ENCODE measurements at places on chromosomes 2 and 18.

- DNase-seq = no peak
Measured at GRCh38 chr2:32877587-32878510, 68.9 kb upstream of the LTBP1 start.

- no peak for DNase-seq
Measured at GRCh38 chr2:76938153-76938552, 584.0 kb downstream of the LRRTM4 start.

DNA sequence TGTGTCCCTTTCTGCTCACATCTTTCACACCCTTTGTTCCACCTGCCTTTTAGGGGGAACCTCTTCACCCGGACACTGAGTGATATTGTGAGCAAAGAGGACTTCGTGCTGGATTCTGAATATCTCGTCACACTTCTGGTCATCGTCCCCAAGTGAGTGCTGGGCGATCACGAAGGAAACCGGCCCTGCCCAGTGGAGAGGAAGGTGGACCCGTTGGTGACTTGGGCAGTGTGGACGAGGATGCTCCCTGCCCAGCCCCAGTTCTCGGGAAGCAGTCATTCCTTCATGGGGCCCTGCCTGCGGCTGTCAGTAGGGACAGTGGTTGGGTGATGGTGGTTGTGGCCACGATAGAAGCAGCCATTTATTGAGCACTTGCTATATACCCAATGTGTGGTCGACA is 40.8 kb downstream of the PDIA6 start:
- DNase-seq = no peak

DNA sequence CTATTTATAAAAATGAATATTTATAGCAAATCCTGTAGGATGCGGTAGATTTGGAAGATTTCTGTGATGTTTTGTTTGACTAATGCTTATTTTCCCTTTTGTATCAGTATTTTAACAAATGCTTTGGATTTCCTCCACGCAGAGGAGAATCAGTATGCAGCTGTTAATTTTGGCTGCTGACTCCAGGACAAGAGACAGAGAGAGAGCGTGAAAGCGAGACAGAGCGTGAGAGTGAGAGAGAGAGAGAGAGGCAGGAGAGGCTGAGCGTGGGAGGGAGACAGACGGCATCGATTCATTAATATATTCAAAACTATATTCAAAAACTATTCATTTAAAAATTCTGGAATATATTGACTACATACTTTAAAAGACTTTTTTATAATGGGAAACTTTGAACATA is 62.5 kb downstream of the RRM2 start:
- no peak for DNase-seq

DNA sequence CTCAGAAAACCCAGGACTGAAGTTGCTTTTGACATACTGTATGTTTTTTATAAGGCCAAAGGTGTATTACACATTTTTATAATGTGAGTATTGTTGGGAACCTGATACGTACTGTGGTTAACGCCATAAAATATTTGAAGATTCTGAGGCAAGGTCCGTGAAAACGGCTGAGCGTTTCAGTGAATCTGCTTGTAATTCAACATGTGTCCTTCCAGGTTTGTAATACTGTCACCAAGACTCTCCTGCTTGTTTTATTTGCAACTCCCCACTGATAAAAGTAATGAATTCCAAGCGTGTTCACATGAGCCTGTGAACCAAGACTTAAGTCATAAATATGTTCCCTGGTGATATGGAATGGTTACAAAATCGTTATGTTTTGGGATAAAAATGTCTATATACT is 23.9 kb upstream of the FRZB start:
- no peak for DNase-seq

- no peak for DNase-seq
Measured at GRCh38 chr2:204574486-204574885, 29.2 kb downstream of the PARD3B start.

GRCh38 chr2:88114889-88115288 is 13.0 kb downstream of the FABP1 start:
- no peak for DNase-seq

- no peak for DNase-seq
Measured at GRCh38 chr2:7736646-7737305, 819.6 kb downstream of the RNF144A start.

GRCh38 chr2:77270433-77270832 is 251.7 kb downstream of the LRRTM4 start:
- DNase-seq = no peak

DNA sequence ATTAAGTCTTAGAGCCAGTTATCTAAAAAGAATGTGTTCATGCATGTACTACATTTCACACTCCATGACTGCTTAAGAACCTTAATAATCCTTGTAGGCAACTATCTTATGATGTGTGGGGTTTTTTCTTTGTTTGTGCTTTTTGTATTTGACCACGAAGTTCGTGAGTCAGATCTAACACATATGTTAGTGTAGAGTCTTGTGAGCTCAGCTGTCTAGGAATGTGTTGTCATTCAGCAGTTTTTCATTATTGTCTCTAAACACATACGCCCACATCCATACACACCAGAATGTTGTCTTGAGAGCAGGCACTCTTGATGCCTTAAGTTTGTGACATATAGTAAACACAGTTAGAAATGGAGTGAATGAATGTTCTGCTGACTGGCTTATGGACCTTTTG is 38.4 kb downstream of the CAB39 start:
- DNase-seq = peak; percentile 72

DNA sequence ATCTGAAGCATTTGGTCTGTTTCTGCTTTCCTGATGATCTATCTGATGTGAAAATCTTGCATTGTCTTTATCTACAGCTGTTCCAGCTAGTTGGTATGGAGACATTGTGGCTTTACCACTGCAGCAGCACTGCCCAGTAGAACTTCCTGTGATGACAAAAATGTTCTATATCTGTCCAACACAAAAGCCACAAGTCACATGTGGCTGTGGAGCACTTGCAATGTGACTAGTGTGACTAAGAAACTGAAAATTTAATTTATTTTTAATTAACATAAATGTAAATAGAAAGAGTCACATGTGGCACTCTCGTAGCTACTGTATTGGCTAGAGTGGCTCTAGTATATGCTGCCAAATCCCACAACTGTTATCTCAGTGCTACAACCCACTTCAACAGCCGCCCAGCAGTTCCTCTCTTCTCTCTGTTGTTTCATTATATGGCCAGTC is 425.7 kb downstream of the SETBP1 start:
- peak; percentile 54 for DNase-seq

- DNase-seq = no peak
Measured at GRCh38 chr18:66792466-66792865, 188.6 kb upstream of the CDH19 start.

DNA sequence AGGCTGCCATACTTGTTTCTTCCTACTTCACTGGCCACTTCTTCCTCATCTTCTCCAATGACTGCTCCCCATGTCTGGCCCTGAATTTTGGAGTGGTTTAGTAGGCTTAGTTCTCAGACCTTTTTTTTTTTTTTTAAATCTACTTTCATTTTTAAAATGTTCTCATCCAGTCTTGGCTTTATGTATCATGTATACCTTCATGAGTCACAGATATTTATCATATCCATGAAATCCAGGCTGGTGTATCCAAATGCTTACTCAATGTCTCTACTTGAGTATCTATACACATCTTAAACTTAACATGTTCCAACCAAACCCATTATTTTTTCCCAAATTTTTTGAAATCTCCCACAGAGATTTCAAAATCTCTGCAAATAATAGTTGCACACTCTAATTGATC is 26.3 kb upstream of the CFAP36 start:
- no peak for DNase-seq

- DNase-seq = no peak
Measured at GRCh38 chr2:28134857-28135256, 244.3 kb downstream of the BABAM2 start.

DNA sequence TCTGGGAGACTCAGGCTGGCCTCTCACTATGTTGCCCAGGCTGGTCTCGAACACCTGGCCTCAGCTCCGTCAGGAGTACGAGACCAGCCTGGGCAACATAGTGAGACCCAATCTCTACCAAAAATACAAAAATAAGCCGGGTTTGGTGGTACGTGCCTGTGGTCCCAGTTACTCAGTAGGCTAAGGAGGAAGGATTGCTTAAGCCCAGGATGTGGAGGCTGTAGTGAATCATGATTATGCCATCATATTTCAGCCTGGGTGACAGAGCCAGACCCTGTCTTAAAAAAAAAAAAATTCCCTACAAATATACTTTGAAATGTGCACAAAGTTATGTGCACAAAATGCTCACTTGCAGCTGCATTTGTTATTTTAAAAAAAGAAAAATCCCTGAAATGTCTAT is 26.3 kb upstream of the AGAP1 start:
- no peak for DNase-seq

DNA sequence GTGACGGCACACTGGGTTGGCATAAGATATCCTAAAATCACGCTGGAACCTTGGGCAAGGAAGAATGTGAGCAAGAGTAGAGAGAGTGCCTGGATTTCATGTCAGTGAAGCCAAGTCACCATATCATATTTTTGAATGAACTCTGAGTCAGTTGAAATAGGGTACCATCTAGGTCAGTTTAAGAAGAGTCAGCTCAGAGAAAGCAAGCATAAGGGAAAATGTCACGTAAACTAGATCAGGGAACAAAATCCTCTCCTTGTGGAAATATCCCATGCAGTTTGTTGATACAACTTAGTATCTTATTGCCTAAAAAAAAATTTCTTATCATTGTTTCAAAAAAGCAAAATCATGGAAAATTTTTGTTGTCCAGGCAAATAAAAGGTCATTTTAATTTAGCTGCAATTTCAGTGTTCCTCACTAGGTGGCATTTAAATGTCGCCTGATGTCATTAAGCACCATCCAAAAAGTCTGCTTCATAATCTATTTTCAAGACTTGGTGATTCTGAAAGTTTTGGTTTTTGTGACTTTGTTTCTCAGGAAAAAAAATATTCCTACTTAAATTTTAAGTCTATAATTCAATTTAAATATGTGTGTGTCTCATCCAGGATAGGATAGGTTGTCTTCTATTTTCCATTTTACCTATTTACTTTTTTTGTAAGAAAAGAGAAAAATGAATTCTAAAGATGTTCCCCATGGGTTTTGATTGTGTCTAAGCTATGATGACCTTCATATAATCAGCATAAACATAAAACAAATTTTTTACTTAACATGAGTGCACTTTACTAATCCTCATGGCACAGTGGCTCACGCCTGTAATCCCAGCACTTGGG is 19.6 kb downstream of the RSAD2 start:
- peak; percentile 56 for DNase-seq

- no peak for DNase-seq
Measured at GRCh38 chr2:64062840-64063239, 43.6 kb upstream of the VPS54 start.

DNA sequence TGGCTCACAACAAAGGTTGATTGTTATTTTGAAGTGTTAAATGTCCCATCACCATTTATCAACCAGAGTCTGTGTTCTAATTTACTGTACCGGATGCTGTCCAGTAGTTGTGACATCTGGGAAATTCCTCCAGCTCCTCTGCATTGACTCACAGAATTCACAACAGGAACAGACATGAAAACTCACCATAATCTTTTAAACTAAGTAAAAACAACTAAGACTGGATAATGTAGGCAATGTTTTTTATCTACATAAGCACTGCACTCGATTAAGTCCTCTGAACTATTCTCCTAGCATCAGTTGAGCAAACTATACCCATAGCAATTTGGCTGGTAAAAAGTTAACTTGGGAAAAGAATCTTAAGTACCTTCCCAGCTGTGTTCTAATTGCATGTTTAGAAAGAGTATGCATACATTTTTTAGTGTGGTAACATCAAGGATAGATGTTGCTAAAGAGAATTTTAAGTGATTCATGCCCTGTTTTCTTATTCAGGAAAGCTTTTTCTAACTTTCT is 42.9 kb upstream of the MYO1B start:
- DNase-seq = peak; percentile 23

DNA sequence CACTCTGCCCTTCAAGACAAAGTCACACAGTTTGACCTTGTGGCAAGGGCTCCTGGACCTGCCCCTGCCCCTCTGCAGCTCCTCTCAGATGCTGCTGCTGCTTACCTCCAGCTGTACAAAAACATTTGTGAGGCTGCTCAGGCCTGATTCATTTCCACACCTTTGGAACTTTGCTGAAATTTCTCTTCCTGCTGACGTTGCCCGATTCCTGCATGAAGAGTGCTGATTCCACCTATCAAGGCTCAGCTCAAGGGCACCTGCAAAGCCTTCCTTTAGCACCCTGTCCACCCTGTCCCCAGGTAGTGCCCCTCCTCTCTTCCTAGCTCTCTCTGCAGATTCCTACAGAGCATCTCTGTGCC is 738.3 kb upstream of the HS6ST1 start:
- no peak for DNase-seq

- DNase-seq = peak; percentile 13
Measured at GRCh38 chr2:213147538-213147937, 3.9 kb downstream of the IKZF2 start.

DNA sequence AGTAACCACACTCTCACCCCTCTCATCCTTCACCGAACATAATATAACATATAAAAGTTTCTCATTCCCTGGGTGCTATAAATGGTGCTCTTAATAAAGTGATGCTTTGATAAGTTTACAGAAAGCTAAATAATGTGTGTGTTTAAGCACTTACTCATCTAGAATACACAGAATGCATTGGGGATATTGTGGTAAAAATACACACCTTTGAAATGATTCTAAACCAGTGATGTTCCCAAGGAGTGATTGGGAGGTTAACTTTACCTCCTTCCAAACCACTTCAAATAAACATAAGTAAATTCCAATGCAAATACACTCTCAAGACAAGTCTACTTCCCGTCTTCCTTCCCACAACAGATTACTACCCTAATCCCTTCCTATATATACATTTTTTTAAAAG is 85.3 kb upstream of the TWSG1 start:
- no peak for DNase-seq

Data from activated CD4-positive, alpha-beta T cell treated with anti-CD3 and anti-CD28 coated beads, Interleukin-10, Interleukin-2, amounts not matched to agents 100 ng/mL and 50 ng/mL, durations not matched to agents 16 hours and 8 hours (primary cell).